ENCODE measurements at places on chromosomes 3 and 15.

GRCh38 chr3:37545479-37545878 is 316.2 kb upstream of the CTDSPL start:
- DNase-seq = no peak

GRCh38 chr15:27686369-27686768 is 412.7 kb downstream of the OCA2 start:
- peak; percentile 43 for DNase-seq

DNA sequence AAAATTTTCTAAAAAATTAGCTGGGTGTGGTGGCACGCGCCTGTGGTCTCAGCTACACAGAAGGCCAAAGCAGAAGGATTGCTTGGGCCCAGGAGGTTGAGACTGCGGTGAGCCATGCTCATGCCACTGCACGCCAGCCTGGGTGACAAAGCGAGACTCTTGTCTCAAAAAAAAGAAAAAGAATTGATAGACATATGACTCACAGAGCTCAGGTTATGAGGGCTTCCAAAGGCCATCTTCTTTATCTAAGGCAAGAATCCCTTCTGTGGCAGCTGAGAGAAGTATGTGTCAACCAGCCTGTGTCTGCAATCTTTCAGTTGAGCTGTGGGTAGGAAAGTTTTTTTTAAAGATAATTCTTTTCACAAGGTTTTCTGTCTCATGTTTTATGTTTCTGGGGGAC is 53.9 kb downstream of the MRPS25 start:
- DNase-seq = no peak

DNA sequence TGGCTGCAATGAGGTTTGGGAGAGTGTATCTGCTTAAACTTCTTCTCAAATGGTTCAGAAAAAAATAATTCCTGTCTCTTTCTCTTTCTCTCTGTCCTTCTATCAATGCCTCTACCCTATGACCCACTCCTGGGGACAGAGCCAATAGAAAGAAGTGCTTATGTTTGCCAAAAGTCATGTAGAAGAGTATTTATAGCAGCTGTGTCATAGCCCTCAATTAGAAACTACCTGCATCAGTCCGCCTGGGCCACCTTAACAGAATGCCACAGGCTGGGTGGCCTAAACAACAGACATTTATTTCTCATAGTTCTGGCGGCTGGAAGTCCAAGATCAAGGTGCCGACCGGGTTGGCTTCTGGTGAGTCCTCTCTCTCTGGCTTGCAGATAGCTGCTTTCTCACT is 92.5 kb downstream of the HMG20A start:
- DNase-seq = no peak

DNA sequence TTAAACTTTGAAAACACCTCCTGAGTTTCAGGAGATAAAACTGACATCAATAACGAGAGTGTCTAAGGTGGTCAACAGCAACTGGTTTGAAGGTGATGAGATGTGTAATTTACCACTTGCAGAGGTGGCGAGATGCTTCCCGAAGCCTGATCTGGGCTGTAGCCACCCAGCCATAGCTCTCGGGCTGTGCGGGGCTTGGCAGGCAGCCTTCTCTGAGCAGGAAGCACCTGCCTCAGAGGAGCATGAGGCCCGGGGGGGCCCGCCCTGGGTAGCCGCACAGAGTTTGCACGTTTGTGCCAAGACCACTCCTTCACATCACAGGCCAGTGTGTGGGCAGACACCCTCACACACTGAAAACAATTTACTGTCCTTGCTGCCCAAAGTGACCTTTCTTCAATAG is 220.3 kb downstream of the CACNA2D3 start:
- DNase-seq = no peak

DNA sequence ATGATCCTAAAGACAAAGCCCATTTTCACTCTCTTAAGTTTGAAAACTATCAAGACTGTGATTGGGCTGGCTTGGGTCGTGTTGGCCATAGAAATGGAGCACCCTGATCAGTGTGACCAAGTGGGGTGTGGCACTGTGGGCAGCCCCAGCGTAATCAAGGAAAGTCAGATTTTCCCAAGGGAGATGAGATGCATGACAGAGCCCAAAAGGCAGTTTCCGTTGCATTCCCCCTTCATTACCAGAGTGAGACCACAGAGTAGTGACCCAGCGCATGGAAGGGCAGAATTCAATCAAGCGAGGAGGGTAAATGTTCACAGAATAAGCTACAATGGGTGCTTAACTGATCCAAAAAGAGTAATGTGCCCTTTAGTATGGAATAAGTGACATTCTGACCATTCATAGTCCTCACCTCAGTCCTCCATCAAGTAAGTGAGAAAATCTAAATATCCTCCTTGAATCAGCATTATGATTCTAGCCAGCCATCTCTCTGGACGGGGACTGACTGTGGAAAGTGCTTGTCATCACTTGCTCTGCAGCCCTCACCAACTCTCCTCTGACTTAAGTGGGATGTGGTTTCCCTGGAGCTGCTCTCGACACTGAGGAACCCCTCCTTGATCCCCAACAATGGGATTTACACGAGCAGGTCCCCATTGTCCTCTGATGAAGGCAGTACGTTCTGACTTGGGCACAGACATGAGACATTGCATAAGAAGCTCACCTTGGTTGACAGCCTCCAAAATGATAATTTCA is 430.5 kb downstream of the OCA2 start:
- DNase-seq = no peak

DNA sequence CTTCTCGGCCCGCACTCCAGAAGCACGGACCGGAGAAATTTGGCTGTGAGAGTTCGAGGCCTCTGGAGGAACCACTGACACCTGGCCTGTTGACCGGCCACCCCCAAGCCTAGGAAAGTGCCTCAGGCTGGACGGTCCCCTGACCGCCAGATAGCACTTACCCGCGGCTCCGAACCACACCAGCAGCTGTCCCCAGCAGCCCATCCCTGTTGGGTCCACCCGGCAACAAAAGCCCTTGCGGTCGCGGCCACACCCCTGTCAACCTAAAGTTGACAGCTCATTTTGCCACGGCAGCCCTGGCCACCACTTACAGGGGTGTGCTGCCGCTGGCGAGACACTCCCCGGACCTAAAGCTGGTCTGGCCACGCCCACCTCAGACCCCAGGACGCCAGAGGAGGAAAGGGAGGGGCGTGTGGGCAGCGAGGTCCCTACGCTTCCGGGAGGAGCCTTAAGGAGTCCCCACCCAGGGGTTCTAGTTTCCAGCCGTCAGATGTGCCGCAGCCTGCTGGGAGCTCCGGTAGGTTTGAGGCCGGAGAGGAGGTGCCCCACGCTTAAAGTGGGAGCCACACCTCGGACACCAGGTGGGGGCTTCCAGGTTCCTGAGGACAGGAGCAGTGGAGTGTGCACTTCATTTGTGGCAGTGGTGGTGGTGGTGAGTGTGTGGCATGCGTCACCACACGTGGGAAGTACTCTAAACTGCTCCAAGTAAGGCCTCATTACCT is at the start of gene LTK:
Gene LTK (minus strand): TSS at position 322 of the 722 bp plus-strand sequence. CDS start 118 bp downstream, at position 204.
- DNase-seq = no peak

DNA sequence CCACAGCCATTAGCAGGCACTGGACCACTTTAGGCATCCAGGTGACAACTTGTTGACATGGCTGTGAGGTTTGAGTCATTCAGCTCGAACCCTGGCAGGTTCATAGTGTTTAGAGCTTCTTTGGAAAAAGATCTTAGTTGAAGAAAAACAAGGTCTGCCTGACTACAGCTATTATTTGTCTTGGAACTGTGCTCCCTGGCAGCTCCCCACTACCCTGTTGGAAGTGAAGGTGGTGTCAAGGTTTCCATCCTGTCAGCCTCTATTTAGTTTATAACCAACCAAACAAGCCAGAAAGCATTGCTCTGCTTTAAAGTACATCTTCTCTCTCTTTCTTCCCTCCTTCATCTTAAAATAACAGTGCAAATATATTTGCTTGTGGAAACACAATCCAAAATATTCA is 56.8 kb downstream of the KAT2B start:
- no peak for DNase-seq

DNA sequence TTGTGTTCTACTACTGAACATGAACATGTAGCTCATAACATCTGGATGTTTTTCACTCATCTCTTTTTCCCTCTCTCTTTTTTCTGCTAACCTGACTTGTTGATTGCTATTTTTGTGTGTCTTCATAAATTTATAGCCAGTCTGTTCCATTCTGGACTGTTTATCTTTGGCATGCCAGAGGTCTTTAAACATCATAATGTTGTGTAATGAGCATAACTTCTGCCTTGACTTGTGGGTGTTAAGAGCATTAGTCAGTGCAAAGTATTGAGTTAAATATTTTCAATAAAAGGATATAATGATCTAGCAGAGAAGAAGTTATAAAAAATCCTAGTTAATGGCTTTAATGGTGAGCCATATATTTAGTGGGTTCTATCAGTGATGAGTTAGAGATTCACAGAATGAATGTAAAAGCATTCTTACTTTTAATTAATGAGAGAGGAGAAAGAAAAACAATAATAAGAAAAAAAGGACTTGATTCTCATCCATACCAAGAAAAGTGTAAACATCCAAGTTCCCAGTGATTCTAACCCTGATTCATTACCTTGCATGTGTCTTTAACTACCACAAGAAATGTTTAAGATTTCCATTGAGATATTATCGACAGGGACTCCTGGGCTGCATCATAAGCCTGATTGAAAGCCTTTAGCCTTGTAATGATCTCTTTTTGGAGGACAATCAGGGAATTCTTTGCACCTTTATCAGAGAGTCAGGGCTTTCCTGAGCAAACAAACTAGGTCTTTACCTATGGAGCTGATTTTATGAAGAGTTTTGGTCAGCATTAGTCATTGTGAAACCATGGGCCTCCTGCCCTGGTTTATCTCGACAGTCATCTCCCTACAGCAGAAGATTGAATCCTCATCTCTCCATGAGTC is 22.9 kb downstream of the MITF start:
- DNase-seq = no peak

DNA sequence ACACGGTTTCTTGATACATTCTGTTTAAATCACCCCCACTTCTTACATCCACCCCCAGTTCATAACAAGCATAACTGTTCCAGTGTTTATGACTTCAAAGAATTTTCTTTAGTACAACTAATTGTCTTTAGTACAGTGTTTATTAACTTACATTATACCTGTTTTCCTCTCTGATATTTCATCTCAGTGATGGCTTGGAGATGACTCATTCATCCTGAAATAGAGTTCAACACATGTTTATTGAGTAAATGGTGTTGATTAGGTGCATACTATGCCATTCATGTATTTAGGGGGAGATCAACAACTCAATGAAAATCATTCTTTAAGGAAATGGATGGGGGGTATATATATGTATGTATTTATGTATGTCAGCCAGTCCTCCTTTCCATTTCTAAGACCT is 21.7 kb upstream of the UTS2B start:
- DNase-seq = no peak

DNA sequence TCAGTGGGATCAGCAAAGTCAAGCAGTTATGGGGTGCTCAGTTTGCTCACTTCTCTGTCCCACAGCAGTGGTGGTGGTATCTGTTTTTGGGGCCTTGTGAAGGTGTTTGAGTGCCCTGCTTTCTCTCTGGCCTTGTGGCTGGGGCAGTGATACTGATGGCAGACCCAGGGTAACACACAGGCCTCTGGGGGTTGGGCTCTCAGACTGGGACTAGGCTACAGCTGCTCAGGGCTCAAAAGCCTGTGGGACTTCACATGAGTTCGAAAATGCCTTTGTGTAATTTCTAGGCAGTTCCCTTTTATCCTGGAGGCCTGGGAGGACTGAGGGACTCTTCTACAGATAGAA is 75.3 kb downstream of the STXBP5L start:
- no peak for DNase-seq

DNA sequence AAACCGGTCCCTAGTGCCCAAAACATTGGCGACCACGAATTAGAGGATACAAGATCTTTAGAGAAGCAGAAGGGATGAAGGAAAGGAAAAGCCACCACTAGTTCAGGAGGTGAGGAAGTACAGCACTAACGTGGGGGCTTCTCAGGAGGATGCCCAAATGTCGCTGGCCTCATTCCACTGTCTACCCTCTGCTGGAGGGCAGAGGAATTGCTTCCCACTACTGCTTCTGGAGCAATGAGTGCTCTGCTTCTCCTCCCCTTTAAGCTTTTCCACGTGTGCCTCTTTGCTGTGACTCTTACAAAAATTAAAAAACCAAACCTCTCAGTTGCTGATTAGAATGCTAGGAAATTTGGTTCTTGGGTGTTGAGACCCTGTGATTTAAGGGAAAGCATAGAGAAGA is 281.3 kb downstream of the CLSTN2 start:
- peak; percentile 10 for DNase-seq

- DNase-seq = no peak
Observed at GRCh38 chr3:67534594-67534993, 119.8 kb downstream of the SUCLG2 start.

GRCh38 chr3:18428991-18429745 is 4.0 kb upstream of the SATB1 start:
- no peak for DNase-seq

DNA sequence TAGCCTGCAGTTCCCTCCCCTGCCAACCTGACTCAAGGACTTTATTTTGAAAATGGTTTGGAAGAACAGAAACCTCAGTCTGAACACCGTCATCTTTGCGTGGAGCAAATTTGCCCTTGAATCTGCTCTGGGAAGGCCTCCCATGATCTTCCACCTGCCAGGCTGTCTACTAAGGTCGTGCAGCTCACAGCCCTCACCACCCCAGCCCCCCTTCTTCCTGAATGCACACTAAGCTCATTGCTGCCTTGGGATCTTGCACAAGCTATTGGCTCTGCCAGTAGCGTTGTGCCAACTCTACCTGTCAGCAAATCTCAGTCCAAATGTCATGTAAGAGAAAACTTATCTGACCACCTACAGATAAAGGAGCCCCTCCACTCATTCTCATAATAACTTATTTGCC is 141.5 kb downstream of the USP13 start:
- no peak for DNase-seq

DNA sequence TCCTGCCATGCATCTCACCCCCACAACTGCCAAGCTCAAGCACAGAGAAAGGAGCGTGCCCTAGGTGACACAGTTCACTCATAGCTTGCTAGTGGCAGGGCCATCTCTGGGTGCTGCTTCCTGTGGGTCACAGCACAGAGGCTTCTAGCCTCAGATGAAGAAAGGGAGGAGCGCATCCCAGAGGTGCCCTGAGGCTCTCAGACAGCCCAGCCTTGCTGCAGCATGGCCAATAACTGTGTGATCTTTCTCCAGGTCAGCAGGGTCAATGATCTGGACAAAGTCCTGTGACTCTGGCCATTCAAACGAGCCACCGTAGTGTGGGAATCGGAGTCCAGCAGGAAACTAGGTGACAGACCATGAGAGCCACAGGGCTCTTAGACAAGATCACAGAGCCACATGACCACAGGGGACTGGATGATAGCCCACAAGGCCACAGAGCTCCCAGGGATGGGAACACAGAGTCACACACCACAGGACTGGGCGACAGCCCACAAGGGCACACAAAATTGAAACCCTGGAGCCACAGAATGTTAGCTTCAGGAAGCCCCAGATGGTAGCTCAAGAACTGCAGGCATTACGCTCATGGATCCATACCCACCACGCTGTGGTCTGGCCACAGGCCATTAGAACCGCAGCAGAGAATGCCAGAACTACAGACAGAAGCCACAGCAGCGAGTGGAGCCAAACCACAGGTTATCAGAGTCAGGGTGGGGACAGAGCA is 25.9 kb upstream of the GRIP2 start:
- DNase-seq = no peak

- no peak for DNase-seq
Observed at GRCh38 chr15:89910891-89911626, 1.7 kb downstream of the ARPIN start.
